ENCODE measurements at places on chromosomes 1 and 21.

DNA sequence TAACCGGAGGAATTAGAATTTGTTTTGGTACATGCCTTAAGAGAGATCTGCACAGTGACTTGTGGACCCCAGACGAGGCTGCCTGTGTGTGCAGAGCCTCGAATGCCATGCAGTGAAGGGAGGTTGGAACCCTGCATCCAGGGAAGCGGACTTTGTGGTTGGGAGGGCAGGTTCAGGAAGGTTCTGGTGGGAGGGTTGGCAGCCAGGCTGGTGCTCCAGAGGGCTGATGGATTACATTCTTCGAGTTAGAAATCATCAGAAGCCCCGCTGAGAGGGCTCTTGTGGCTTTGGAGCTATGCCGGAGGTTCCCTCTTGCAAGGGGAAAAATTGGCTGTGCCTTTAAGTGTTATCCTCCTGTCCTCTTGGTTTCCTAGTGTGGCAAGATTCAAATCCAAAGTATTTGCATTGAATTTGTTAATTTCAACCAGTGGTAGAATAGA is 21.1 kb downstream of the ROR1 start:
- DNase-seq, result no peak

DNA sequence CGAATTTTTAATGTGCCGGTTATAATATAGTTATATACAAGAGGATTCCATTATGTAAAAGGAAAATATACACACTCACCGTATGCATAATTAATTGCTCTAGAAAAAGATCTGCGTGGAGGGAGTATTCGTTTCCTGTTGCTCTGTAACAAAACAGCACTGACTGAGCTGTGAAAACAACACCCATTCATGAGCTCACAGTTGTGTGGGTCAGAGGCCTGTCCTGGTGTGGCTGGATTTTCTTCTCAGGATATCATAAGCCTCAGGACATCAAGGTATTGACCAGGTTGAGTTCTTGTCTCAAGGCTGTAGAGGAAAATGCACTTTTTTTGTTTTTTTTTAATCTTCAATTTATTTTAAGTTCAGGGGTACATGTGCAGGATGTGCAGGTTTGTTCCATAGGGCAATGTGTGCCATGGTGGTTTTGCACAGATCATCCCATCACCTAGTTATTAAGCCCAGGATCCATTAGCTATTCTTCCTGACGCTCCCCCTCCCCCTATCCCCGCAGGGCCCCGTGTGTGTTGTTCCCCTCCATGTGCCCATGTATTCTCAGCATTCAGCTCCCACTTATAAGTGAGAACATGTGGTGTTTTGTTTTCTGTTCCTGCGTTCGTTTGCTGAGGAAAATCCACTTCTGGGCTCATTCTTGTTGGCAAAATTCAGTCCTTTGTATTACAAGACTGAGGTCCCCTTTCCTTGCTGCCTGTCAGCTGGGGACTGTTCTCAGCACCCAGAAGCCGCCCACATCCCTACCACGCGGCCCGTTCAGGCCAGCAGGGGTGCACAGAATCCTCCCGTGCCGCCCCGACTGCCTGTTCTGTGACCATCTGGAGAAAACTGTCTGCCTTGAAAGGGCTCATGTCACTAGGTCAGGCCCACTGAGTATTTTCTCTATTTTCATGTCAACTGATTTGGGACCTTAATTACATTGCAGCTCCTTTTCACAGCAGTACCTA is 87.4 kb upstream of the ERRFI1 start:
- DNase-seq, result no peak

GRCh38 chr1:4270651-4271337 is 370.7 kb upstream of the C1orf174 start:
- DNase-seq, result no peak

GRCh38 chr1:241606544-241606943 is 33.6 kb downstream of the CHML start:
- no peak for DNase-seq

DNA sequence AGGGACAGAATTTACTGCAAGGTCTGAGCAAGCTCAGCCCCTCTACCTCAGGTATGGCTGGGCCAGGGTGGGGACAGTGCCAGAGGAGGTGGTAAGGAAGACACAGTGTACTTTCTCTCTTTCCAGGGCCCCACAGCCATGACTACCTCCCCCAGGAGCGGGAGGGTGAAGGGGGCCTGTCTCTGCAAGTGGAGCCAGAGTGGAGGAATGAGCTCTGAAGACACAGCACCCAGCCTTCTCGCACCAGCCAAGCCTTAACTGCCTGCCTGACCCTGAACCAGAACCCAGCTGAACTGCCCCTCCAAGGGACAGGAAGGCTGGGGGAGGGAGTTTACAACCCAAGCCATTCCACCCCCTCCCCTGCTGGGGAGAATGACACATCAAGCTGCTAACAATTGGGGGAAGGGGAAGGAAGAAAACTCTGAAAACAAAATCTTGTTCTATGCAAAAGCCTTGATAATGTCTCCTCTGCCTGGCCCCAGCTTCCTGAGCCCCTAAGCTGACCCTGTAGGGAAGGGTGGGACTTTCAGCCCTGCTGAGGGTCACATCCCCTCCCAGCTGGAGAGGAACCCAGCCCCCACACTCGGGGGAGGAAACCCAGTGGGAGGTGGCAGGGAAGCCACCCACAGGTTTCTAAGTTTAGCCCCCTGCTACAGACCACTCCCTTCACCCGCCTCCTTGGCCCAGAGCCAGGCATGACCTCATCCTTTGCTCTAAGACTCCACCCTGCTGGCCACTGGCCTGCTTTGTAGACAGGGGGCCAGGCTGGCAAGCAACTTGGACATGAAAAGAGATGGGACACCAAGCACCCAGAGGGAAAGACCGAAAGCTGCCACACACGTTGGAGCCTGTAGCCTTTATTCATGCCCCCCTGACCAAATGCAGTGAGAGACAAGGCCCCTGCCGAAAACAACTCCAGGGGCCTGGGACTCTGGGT is 6.4 kb downstream of the RHOC start:
- DNase-seq, result peak; percentile 95

GRCh38 chr1:192784397-192784796 is 24.4 kb upstream of the RGS2 start:
- DNase-seq, result no peak

GRCh38 chr1:65075123-65075976 is 72.7 kb upstream of the AK4 start:
- DNase-seq, result peak; percentile 65

Data from globus pallidus (tissue), 1 donor.